ENCODE measurements at places on chromosomes 2 and 18. TPM values are rescaled to one million over a fixed set of nuclear protein-coding genes. Genes with fewer than 3 reads are reported as not detected.

GRCh38 chr2:66515743-66516142, 80.8 kb downstream of the MEIS1 start:
- peak; percentile 80 for DNase-seq

DNA sequence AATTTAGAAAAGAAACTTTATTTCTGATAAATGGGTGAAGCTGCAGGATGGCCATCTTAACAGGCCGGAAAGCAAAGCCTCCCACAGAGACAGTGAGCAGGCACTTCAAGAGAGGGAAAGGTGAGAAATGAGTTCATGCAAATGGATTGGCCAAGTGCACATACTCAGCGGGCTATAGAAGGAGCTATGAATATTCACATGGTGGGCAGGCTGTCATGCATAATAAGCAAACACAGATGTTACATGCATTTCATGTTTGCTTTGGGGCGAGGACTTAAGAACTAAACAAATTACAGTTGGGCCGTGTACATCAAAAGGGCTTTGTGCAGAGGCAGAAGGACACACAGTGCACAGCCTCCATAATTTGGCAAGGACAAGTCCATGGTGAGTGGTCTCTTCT, 69.8 kb upstream of the MAL start:
- DNase-seq = no peak

BMP10 gene
- total RNA-seq = not detected

GNLY gene
- not detected for total RNA-seq

STK39 gene
- total RNA-seq = 16.7 TPM

DNA sequence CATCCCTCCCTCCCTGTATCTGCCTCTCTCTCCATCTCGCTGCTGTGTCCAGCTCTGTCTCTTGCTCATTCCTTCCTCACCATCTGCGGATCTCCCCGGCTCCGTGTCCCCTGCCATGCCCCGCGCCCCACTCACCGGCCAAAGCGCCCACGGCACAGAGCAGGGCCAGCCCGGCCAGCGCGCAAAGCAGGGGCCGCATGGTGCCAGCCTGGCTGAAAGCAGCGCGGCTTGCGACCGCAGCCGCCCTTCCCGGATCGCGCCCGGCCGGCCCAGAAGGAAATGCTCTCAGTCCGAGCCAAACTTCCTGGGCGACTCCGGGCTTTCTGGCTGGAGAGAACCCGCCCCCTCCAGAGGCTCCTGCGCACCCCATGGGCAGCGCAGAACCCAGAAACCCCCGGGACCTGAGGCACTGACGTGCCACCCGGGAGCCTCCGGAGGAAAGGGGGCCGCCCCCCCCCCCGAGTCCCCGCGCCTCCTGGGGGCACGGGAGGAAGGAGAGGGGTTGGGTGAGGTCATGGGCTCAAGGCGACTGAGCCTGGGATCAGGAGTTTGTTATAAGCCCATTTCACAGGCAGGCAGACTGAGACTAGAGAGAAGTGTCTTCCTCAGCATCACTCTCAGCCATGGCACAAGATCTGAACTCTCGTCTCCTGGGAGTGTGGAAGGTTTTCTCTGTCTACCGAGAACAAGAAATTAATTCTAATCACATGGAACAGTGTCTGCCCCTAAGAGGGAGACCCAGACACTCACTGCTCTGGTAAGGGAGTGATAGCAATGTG, 45.2 kb upstream of the RAB6C start:
- no peak for DNase-seq

- DNase-seq = peak; percentile 96
These were observed 288.5 kb downstream of the PDE11A start for GRCh38 chr2:177783835-177784744.

GRCh38 chr2:6639929-6640620, 225.6 kb downstream of the CMPK2 start:
- no peak for DNase-seq

GRCh38 chr2:183264890-183265535, 140.8 kb downstream of the NUP35 start:
- no peak for DNase-seq

GRCh38 chr2:107511970-107512789, 314.5 kb upstream of the RGPD4 start:
- DNase-seq = no peak

- no peak for DNase-seq
These were observed 921.2 kb upstream of the LRRTM1 start for GRCh38 chr2:81225756-81226155.
